ENCODE measurements at places on chromosomes 1 and 21. TPM values are rescaled to one million over a fixed set of nuclear protein-coding genes. Genes with fewer than 3 reads are reported as not detected.
A peak's percentile ranks its signal among the peaks of the same experiment; 100 is the strongest.

ZNF692 gene
- total RNA-seq: 40.0 TPM

NES gene
- total RNA-seq: 19.0 TPM

ZSCAN20 gene
- total RNA-seq: 16.6 TPM

PTPRC gene
- total RNA-seq: 67.7 TPM

CLCA1 gene
- 0.72 TPM for total RNA-seq

MARK1 gene
- total RNA-seq: 5.3 TPM

MCOLN3 gene
- 2.6 TPM for total RNA-seq

SERTAD4 gene
- total RNA-seq: 6.5 TPM

AGBL4 gene
- 3.1 TPM for total RNA-seq

COL24A1 gene
- total RNA-seq: 7.5 TPM

- no peak for DNase-seq
These were observed 231.6 kb downstream of the TPR start for GRCh38 chr1:186143481-186143880.

DNA sequence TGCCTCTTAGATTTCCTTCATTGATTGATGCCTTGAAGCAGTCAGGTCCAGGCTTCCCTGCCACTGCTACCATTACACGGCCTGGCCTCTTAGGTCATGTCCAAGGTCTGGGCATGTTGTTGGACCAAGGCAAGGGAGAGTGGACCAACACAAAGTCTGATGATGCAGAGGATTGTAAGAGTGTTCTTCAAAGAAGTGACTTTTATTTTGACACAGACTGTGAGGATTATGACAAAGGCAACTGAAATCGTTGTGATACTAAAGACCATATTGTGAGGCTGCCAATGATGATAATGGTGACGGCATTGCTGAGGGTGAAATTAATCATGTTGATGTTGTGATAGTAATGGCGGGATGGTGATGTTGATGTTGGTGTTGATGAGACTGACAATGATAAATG lies 149.5 kb downstream of the GRIK3 start:
- no peak for DNase-seq

DNA sequence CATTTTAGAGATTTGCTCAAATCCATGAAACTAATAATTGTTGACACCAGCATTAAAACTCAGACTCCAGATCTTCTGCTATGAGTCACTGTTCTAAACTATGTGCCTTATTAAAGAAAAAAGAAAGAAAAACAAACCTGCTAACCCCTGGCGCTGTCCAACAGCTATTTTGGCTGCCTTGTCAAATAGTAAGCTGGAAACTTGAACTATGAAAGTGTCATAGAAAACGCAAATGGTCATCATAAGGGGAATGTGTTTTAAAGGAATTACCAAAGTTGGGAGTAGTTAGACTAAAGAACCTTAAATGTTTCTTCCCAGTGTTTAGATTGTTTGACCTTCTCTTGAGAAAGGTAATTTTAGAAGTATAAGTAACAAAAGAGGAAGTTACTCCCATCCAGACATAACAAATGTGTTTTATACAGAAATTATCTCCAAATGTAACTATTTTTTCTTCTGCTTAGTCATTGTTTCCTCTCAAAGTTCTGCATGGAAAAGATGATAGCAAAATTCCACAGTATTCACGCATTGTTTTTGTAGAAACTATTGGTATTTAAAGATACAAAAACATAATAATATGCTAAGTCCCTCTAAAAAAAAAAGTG lies 272.4 kb downstream of the TPR start:
- DNase-seq: peak; percentile 45

- DNase-seq: peak; percentile 60
These were observed at the start of gene EFNA3 for GRCh38 chr1:155078469-155079209. EFNA3 (plus strand) TSS chr1:155078837; CDS start chr1:155078942, 105 bp downstream.

GRCh38 chr1:201418461-201418860 lies 3.1 kb downstream of the TNNI1 start:
- no peak for DNase-seq

DNA sequence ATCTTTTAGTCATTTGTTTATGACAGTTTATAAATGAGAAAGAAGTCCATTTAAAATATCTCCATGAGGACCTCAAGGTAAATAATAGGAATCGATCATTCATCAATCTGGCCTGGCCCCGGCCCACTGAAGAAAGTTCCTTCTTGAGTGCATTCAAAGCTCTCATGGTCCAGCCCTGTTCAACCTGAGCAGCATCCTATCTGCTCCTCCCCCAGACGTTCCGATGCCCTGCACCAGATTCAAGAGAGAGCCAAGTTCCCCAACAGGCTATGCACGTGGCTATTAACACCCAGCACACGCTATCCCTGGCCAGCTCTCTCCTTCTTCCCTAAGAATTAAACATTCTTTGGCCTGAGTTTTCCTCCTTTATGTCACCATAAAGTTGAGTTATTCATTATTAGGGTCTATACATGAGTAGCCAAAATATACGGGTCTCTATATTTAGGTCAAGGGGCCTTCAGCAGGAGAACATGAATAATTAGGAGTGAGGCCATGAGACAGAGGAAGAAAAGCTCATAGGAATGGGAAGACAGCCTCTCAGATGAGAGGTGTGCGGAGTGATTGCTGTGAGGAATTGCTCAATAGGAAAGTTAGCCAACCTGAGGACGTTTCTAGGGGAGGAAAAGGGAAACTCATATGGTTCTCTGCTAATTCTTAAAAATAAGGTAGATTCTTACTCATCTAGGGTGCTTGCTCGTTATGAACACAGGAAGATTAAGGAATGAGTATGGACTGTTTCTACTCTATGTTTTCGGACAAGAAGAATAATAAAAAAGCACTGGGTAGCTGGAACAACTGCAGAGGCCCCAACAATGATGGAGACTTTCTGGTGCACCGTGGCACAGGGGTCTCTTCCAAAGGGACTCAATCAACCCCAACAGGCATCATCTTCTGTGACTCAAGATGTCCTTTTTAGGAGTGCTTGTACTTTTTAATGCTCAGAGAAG lies 23.6 kb downstream of the RUNX1 start:
- DNase-seq: no peak

GRCh38 chr1:205315008-205315618 lies 6.4 kb downstream of the NUAK2 start:
- DNase-seq: no peak

DNA sequence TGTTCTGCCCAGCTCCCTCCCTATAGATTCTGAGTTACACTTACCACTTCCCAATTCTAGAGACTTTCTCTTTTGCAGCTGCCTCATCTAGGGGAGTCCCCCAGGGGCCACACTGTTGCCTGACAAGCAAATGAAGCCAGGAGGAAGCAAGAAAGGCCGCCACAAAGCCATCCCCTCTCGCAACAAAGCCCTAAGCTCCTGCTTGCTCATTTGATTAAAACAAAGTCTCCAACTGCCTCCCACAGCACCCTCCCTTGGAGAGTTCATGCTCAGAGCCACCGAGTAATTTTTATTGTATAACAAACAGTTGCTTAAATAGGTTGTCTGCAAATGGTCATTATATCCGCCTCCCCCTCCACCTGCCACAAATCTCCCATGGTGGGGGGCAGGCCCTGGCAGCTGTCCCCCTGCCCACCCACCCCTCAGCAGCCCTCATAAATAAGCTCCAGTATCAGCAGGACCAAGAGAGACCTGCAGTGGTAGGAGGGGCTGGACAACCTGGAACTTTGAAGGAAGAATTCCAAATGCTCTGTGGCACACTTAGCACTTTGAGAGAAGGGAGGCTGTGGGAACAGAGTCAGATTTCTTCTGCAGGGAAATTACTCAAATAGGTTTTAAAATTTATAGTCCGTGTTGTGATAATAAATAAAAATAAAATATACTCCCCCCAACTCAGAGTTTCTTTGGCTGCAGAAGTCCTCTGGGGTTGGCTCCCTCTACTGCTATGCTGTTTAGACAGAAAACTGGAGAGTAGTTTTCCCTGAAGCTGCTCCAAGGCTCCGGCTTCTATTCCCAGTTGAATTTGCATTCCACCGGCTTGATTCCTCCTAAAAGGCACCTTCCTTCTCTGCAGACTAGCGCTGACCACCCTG lies 237.5 kb downstream of the TTLL7 start:
- DNase-seq: no peak

- DNase-seq: no peak
These were observed 37.6 kb upstream of the LMO4 start for GRCh38 chr1:87291107-87291506.

GRCh38 chr1:235571482-235571881 lies 67.2 kb upstream of the B3GALNT2 start:
- no peak for DNase-seq

DNA sequence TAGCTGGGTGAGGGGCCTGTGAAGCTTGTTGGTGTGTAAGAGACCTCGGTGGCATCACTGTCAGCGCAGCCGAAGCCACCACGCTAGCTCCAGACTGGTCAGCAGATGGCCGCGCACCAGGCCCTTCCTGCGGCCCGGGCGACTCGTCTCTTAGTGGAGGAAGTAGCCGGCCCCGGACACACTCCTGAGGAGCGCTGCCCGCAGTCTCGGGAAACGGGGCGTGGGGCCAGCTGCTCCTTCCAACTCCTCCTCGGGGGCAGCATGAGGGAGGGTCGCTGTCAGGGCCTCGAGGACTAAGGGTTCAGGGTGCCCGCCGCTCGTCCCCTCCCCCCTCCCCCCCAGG lies 20.4 kb downstream of the H3-3A start:
- peak; percentile 43 for DNase-seq

GRCh38 chr1:55812281-55812680 lies 597.1 kb upstream of the USP24 start:
- DNase-seq: peak; percentile 30

DNA sequence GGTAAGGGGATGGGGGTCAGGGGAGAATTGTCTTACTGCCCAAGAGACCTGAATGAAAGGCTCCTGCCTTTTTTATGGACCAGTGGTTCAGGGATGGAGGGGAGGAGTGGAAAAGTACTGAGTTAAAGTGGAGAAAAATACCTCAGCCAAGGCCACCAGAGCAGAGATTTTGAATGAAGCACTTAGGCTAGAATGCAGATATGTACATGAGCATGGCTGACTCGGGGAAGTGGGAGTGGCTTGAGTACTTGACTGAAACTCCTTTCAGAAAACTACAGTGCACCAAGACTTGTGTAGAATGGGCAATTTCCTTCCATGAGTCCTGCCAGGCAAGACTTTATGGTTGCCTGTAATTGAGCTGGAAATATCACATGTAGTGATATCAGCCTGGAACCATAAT lies 429.6 kb upstream of the LRRC7 start:
- no peak for DNase-seq

DNA sequence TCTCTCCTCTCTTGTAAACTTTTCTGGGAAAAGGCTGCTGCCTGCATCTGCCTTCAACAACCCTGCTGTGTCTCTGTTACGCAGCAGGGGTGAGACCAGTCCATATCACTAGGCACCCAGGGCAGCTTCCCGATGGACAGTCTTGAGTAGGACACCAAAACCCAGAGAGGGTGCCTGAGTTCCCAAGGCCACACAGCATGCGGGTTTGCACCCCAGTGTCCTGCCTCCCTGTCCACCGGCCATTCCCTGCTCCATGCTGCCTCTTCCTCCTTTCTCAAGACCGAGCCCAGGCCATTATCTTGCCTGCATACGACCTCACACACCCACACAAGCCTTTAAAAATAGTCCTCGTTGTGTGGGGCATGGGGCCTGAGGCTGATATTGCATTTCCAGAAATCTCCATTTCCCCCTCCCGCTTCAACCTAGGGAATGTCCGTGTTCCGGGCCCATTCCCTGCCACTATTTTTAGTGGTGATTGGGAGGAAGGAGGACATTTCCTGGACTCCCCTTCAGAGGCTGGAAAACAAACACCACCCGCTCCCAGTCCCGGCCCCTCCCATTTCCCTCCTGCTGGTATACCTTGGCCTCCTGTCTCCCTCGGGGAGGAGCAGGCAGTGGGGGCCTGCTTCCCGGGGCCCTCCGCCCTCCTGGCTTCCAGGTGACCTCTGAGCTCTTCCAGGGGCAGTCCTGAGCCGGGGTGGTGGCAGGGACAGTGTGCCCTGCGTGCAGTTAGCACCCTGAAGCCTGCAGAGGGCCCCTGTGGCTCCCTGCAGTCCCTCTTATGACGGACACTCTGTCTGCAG lies 132.4 kb upstream of the TMEM51 start:
- no peak for DNase-seq

- peak; percentile 42 for DNase-seq
These were observed at the start of gene TMCO4 for GRCh38 chr1:19799230-19800075. TMCO4 (minus strand) TSS chr1:19799916; CDS start chr1:19780758, 19,158 bp downstream.

GRCh38 chr1:212515329-212515760 lies 82.6 kb downstream of the NENF start:
- no peak for DNase-seq

GRCh38 chr1:218101409-218101808 lies 183.7 kb upstream of the RRP15 start:
- DNase-seq: no peak

DNA sequence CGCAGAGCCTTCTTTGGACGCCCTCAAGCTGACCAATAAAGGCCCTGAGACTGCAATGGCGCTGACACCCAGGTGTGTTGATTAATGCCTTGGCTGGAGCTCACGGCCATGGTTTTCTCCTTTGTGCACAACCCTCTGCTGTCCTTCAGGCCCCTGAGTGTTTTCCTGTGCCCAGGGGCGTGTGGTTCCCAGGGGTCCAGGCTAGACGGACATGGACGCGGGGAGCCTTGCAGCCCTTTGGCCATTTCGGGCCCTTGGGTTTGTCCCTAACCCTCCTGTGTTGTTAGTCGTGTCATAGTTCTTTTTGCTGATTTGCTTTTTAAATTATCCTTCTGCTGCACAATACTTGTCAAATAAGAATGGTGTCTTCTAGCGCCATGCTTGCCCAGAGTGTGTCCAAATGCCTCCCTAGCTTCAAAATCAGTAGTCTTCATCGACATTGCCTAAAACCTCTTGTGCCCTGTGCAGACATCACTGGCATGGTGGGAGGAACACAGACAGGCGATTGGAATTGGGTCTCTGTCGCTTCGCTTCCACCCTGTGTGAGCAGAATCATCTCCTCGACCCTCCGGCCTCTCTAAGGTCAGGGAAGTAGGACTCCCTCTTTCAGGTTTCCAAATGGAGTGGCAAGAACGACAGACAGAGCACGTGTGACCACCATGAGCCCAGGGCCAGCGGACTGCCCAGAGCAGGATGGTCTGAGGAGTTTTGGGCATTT lies 1.9 kb downstream of the KRTAP10-4 start:
- DNase-seq: no peak

- no peak for DNase-seq
These were observed 1.1 kb downstream of the PIK3CD start for GRCh38 chr1:9652379-9653209.

DNA sequence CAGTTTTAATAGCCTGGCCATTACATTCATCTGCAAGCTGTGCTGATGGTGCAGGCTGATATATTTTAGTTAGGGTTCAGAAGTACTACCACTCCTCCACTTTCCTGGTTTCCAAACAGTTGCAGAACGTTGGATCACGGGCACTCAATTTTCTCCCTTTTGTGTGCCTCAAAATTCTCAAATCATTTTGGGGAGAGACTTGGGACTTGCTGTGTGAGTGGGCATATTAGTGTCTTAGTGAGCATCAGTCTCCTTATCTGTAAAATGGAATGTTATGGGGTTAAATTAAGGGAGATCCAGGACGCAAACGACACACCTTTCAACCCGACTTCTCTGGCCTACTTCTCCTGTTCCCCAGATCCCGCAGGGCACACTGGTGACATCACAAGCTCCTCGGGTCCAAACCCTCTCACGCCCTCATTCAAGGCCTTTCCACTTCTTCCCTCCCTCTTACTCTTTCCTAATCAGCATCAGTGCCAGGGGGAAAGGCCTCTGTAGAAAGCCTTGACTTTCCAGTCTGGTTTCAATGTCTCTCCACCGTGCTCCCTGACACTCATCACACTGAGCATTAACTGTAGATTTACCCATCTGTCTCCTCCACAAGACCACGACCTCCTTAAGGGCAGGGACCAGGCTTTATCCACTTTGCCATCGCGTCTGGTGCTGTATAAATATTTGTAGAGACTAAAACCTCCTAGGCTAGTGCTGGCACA lies 1.2 kb downstream of the PIGP start:
- peak; percentile 80 for DNase-seq
